ENCODE measurements at places on chromosomes 7 and 10. TPM values are rescaled to one million over a fixed set of nuclear protein-coding genes. Genes with fewer than 3 reads are reported as not detected.
A peak's percentile ranks its signal among the peaks of the same experiment; 100 is the strongest.

GRCh38 chr7:91434836-91435235 is 170.6 kb downstream of the FZD1 start:
- no peaks in the 10 kb centered on the region for H3K4me1 ChIP-seq
- no peak for DNase-seq
- H3K27me3 ChIP-seq, result no peaks in the 10 kb centered on the region
- no peak overlapping the region for H3K4me3 ChIP-seq

DNA sequence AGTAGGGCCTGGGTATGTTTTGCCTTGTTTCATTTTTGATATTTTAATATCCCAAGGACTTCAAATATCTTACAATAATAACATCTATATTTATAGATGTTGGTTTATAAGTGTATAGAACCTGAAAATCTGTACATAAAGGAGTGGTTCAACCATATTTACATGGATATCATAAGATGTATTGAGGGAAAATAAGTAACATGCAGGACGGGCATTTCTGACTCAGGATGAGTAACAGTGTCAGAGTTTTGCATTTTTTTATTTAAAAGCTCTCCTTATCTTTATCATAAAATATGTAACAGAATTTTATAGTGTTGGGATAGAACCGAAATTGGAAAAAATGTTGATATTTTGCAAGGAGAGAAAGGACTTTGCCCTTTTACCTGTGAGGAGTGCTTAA is 1438.7 kb downstream of the REEP3 start:
- no peaks in the 10 kb centered on the region for H3K4me1 ChIP-seq
- no peak for DNase-seq
- no peak overlapping the region for H3K4me3 ChIP-seq
- H3K36me3 ChIP-seq, result no peaks in the 10 kb centered on the region

DNA sequence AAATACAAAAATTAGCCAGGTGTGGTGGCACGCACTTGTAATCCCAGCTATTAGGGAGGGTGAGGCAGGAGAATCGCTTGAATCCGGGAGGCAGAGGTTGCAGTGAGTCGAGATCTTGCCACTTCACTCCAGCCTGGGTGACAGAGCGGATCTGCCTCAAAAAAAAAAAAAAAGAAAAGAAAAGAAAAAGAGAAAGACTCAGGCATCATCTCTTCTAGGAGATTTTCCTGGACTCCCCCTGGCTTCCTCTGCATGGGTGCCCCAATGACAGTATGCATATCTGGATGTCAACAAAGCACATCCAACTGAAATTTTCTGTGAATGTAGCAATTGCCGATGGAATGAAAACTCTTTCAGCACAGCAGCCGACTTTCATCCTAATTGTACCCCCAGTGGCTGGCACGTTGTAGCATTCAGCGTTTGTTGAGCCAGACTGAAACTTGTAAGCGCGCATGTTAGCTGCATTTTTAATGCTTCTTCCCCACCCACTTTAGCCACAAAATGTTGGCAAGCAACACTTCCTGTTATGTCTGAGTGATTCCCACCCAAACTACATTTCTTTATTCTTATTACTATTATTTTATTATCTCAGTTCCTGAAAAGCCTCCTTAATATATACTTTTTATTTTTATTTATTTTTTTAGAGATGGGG is 70.2 kb downstream of the PRTFDC1 start:
- no peaks in the 10 kb centered on the region for H3K27me3 ChIP-seq
- no peaks in the 10 kb centered on the region for H3K36me3 ChIP-seq
- H3K4me1 ChIP-seq, result no peaks in the 10 kb centered on the region
- no peak overlapping the region for H3K27ac ChIP-seq

The PRSS37 gene
- not detected for total RNA-seq

The PKD2L1 gene
- total RNA-seq, result 0.08 TPM

The TBX20 gene
- total RNA-seq, result not detected

- no peaks in the 10 kb centered on the region for H3K4me1 ChIP-seq
- H3K27ac ChIP-seq, result no peak overlapping the region
- peak; percentile 35 for DNase-seq
- H3K36me3 ChIP-seq, result no peaks in the 10 kb centered on the region
- no peak overlapping the region for H3K4me3 ChIP-seq
- H3K27me3 ChIP-seq, result no peaks in the 10 kb centered on the region
Observed at GRCh38 chr10:125982260-125982948, 86.0 kb downstream of the FANK1 start.

- no peak for DNase-seq
- H3K27ac ChIP-seq, result no peak overlapping the region
- H3K4me1 ChIP-seq, result no peaks in the 10 kb centered on the region
- H3K36me3 ChIP-seq, result peaks cover 9% of the 10 kb centered on the region
- no peak overlapping the region for H3K4me3 ChIP-seq
- H3K27me3 ChIP-seq, result no peaks in the 10 kb centered on the region
Observed at GRCh38 chr7:5380350-5381070, 43.1 kb downstream of the TNRC18 start.

The CFAP69 gene
- 1.1 TPM for total RNA-seq

GRCh38 chr10:17235136-17235535 is 7.1 kb downstream of the VIM start:
- H3K4me1 ChIP-seq, result peaks cover 11% of the 10 kb centered on the region
- no peaks in the 10 kb centered on the region for H3K27me3 ChIP-seq
- no peak overlapping the region for H3K27ac ChIP-seq
- H3K36me3 ChIP-seq, result peaks cover 7% of the 10 kb centered on the region
- H3K4me3 ChIP-seq, result no peak overlapping the region
- no peak for DNase-seq

DNA sequence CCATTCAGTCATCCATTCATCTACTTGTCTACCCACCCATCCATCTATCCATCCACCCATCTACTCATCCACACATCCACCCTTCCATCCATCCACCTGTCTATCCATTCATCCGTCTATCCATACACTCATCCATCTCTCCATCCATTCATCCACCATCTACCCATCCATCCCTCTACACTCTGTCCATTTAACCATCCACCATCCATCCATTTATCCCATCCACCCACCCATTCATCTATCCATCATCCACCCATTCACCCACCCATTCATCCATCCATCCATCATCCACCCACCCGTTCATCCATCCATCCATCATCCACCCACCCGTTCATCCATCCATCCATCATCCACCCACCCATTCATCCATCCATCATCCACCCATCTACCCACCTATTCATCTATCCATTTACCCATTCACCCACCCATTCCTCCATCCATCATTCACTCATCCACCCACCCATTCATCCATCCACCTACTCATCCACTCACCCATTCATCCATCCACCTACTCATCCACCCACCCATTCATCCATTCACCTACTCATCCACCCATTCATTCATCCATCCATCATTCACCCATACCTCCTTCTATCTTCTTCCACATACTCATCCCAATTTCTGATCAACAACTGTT is 39.3 kb upstream of the ELFN1 start:
- no peak for DNase-seq
- no peak overlapping the region for H3K4me3 ChIP-seq
- no peaks in the 10 kb centered on the region for H3K36me3 ChIP-seq
- H3K4me1 ChIP-seq, result no peaks in the 10 kb centered on the region
- no peaks in the 10 kb centered on the region for H3K27me3 ChIP-seq

Measured in GM12878 (cell line).